ENCODE measurements at places on chromosomes 2 and 18.

- no peaks in the 10 kb centered on the region for H3K27me3 ChIP-seq
- H3K4me1 ChIP-seq = no peaks in the 10 kb centered on the region
- no peak overlapping the region for H3K4me3 ChIP-seq
- H3K27ac ChIP-seq = no peak overlapping the region
- H3K36me3 ChIP-seq = no peaks in the 10 kb centered on the region
- no peak for DNase-seq
Observed at GRCh38 chr2:225581135-225581534, 181.6 kb downstream of the NYAP2 start.

DNA sequence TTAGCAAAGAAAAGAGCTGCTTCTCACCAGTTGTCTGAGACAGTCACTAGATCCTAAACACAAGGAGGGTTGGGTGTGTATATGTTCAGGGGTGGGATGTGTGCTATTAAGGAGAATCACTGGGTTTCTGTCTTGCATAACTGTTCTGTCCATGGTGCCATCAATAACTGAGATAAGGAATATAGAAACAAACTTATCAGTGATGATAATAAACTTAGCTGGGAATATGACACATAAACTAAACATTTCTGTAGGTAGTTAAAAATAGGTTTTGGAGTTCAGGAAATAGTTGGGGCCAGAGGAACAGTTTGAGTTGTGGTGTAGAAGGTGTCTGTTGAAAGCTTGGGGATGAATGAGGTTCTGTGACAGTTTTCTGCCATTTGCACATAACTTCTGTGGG lies 17.4 kb downstream of the NAPG start:
- H3K36me3 ChIP-seq = peaks cover 57% of the 10 kb centered on the region
- no peaks in the 10 kb centered on the region for H3K4me1 ChIP-seq
- H3K4me3 ChIP-seq = no peak overlapping the region
- no peak for DNase-seq
- H3K27me3 ChIP-seq = no peaks in the 10 kb centered on the region

- H3K27ac ChIP-seq = no peak overlapping the region
- H3K36me3 ChIP-seq = no peaks in the 10 kb centered on the region
- peaks cover 8% of the 10 kb centered on the region for H3K27me3 ChIP-seq
- no peak for DNase-seq
- H3K4me3 ChIP-seq = no peak overlapping the region
Observed at GRCh38 chr2:15732341-15733077, 140.8 kb downstream of the DDX1 start.

- no peak overlapping the region for H3K27ac ChIP-seq
- no peak overlapping the region for H3K4me3 ChIP-seq
- no peaks in the 10 kb centered on the region for H3K36me3 ChIP-seq
- peaks cover 34% of the 10 kb centered on the region for H3K27me3 ChIP-seq
Observed at GRCh38 chr18:49843778-49844625, 30.7 kb upstream of the ACAA2 start.

- no peak overlapping the region for H3K4me3 ChIP-seq
- H3K4me1 ChIP-seq = no peaks in the 10 kb centered on the region
- H3K36me3 ChIP-seq = no peaks in the 10 kb centered on the region
- DNase-seq = no peak
Observed at GRCh38 chr2:120959426-120959825, 223.8 kb downstream of the GLI2 start.

- H3K4me1 ChIP-seq = peaks cover 10% of the 10 kb centered on the region
- no peaks in the 10 kb centered on the region for H3K27me3 ChIP-seq
- peaks cover 6% of the 10 kb centered on the region for H3K36me3 ChIP-seq
- H3K27ac ChIP-seq = no peak overlapping the region
Observed at GRCh38 chr2:171134624-171135230, 26.0 kb downstream of the TLK1 start.

- no peak overlapping the region for H3K4me3 ChIP-seq
- peaks cover 54% of the 10 kb centered on the region for H3K4me1 ChIP-seq
- no peak for DNase-seq
- no peak overlapping the region for H3K27ac ChIP-seq
- no peaks in the 10 kb centered on the region for H3K27me3 ChIP-seq
- peaks cover 74% of the 10 kb centered on the region for H3K36me3 ChIP-seq
Observed at GRCh38 chr2:161170958-161171932, 11.0 kb downstream of the TANK start.

DNA sequence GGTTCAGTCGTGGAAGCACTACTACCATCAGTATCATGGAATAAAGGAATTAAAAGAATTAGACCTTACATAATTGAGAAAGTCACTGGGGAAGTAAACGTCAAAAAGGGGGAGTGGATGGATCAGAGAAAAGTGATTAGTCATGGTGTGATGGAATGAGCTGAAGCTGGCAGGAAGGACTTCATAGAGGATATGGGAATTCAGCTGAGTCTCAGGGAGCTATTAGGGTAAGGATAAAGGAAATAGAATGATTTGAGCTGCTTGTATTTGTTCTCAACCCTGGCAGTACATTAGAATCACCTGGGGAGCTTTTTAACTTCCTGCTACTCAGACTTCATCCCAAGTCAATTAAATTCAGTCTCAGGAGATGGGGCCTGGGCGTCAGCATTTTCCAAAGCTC lies 53.4 kb upstream of the SETBP1 start:
- H3K36me3 ChIP-seq = no peaks in the 10 kb centered on the region
- peaks cover 4% of the 10 kb centered on the region for H3K27me3 ChIP-seq

DNA sequence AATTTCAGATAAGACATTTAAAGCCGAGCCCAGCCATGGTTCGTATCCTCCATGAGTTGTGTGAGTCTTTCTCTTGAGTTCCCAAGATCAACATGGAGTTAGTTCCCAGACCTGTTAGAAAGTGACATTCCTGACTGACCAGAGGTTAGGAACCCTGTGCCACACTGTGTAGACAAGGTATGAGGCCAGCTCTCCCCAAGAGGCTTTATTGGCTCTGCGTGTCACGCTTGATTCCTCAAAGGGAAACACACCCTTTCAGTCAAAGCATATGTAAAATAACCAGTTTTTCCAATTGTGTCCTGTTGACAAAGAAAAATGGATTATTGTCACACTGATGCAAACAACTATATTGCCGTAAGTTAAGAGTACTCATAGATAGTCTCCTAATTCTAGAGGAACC lies 1.2 kb downstream of the SULT1C3 start:
- H3K27me3 ChIP-seq = no peaks in the 10 kb centered on the region
- no peak overlapping the region for H3K4me3 ChIP-seq
- H3K4me1 ChIP-seq = no peaks in the 10 kb centered on the region
- no peaks in the 10 kb centered on the region for H3K36me3 ChIP-seq

DNA sequence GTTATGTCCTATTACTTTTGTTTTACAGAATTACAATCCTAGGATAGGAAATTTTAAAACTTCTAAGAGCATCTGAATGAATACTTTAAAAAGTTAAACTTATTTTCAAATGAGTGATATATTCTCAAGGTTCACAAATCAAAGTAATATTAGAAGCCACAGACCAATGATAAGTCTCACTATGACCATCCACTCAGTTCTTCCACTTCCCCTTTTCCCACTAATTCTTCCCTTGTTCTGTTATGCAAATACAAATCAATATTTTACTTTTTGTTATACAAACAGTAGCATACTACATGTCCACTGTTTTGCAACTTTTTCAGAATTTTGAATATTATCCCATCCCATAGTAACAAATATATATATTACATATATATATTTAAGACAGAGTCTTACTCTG lies 20.2 kb downstream of the USP37 start:
- no peak overlapping the region for H3K4me3 ChIP-seq
- no peak overlapping the region for H3K27ac ChIP-seq
- no peak for DNase-seq
- H3K27me3 ChIP-seq = no peaks in the 10 kb centered on the region

- H3K36me3 ChIP-seq = no peaks in the 10 kb centered on the region
- H3K4me1 ChIP-seq = no peaks in the 10 kb centered on the region
- no peaks in the 10 kb centered on the region for H3K27me3 ChIP-seq
- DNase-seq = no peak
Observed at GRCh38 chr2:25088817-25089516, 47.1 kb downstream of the EFR3B start.

All from activated naive CD4-positive, alpha-beta T cell treated with anti-CD3 and anti-CD28 coated beads, Interleukin-2, amount 10 ng/mL, durations not matched to agents 7 days and 5 days (primary cell).